ENCODE measurements at places on chromosomes 12 and 14.

DNA sequence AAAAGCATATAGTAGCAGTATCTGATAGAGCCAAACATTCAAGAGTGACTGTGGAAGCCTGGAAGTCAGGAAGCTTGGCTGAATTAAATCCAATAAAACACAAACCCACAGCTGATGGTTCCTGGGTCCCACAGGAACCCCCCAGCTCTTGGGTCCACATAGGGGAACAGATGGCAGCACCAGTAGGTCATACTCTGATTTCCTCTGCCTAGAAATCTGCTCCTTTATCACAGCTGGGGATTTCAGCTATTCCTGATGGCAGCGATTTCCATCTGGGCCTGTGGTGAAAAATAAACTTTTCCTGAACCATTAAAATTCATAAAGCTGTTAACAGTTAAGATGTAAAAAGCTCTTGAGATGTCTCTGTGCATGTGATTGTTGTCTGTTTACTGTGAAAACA, 202.0 kb upstream of the FRMD6 start:
- no peak for DNase-seq

DNA sequence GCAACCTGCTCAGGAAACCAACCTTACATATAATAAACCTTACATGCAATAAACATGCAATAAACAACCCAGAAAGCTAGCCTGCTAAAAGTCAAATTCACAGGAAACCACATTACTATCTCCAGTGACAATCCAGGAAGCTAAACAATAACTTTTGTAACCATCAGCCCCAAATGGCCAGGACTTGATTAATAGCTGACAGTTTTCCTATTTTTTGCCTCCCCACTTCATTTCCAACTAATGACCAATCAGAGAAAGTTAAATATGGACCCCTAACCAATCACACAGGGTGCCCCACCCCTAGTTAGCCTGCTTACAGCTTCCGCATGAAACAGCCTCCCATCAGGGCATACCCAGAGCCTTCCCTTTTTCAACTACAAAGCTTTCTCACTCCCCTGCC, 152.2 kb upstream of the LMNTD1 start:
- DNase-seq: no peak

DNA sequence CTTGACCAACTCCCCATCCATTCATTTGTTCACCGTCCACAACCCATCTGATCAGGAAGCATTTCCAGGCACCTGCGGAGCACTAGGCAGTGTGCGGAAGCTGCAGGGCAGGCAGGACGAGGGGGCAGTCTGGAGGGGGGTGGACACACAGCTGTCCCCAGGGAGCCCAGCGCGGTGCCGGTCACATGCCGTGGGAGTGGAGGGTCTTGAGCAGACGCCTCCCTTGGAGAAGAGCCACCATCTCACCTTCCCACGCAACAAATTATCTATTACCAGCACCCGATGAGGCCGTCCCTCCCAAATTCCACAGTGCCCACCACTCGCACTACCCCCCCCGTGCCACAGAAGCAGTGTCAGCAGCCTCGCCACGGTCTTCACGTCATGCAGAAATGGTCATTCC, 10.8 kb downstream of the DLK1 start:
- peak; percentile 85 for DNase-seq

- DNase-seq: no peak
Observed at GRCh38 chr12:32344047-32344446, 55.3 kb upstream of the FGD4 start.

DNA sequence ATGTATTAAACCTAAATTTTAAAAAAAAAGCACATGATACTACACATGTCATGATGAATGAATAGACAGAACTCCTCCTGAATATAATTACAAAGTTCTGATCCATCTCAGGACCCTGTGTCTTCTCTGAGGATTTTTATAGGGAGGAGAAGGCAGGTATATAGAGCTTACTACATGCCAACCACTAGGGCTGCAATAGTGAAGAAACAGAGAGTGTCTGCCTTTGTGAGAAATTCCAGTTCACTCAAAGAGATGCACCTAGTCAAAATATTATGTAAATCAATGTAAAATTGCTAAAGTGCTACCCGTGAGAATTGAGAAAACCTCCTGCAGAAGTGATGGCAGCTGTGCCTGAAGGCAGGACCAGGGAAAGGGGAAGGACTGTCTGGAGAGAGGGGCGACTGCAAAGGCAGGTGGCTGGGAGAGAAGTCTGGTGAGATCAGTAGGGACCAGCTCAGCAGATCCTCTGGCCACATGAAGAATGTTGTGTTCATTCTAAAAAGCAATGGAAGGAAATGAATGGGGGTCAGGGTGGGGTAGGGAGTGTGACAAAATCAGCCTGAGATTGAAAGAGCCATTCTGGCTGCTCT, 15.1 kb downstream of the ABHD4 start:
- DNase-seq: no peak
